Right atrium auricular region (tissue), 2 donors: ENCODE measurements at places on chromosomes 5 and 9. TPM values are rescaled to one million over a fixed set of nuclear protein-coding genes. Genes with fewer than 3 reads are reported as not detected.

DNA sequence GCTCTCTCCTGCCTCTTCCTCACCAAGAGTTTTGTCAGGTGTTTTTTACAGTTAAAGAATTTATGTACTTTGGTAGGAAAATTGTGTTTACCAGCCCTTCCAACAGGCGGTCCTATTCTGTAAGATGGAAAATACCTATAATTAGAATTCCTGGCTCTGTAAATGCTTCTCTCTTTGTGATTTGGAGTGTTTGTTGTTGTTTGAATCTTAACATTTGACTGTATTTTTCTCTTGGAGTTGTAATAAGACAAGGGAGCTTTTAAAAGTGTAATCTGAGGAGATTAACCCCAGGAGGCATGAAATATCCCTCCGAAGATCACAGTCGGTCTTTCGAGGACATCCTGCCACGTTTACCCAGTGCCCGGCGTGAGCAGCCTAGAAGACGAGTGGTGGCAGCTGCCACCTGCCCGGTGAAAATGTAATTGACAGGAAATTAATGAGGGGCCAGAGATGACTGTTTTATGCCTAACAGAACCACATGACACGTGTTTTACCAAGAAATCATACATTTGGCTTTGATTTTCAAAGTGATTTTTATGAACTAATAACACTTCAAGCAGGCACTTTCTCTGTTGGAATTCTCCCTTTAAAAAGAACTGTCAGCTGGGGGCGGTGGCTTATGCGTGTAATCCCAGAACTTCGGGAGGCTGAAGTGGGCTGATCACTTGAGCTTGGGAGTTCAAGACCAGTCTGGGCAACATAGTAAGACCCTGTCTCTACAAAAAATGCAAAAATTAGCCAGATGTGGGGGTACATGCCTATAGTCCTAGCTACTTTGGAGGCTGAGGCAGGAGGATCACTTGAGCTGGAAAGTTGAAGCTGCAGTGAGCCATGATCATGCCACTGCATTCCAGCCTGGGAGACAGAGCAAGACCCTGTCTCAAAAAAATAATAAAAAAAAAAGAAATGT, 20.0 kb downstream of the ANKRD33B start:
- H3K27me3 ChIP-seq = no peaks in the 10 kb centered on the region
- no peaks in the 10 kb centered on the region for H3K36me3 ChIP-seq
- no peak overlapping the region for H3K27ac ChIP-seq
- H3K4me3 ChIP-seq = no peak overlapping the region
- H3K4me1 ChIP-seq = no peaks in the 10 kb centered on the region

PAEP gene
- total RNA-seq = not detected

LRRC19 gene
- total RNA-seq = not detected

ACSL6 gene
- total RNA-seq = 1.6 TPM
